ENCODE measurements at places on chromosomes 13 and 19.
A peak's percentile ranks its signal among the peaks of the same experiment; 100 is the strongest.

DNA sequence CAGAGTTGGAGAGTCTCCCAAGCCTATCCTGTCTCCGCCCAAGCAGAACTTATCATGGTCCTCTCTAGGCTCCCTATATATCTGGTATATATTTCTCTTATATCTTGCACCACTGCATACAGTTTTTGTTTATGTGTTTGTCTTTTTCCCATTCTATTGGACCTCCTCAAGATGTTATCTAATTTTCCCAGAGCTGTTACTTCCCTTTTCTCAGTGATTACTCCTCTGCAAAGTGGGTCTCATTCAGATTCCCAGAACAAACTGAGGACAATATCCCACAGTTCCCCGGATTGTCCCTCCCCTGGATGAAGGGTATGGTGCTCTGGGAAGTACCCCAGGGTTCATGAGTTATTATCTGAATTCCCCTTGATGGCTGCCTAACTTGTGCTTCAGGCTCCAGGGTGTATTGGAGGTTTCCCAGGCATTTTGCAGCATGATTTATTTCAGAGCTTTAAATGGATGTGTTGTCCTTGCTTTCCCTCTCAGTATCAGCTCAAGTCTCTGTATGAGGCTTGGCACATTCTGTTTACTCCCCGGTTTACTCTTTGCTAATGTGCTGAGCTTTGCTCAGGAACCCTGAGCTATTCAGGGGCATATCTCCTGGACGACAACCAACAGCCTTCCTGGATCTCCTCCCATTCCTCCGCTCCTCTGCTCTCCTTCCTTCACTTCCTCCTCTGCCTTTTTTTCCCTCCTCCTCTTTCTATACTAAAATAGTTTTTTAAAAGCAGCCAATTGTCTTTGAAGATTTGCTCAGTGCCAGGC is 329.3 kb downstream of the SPRY2 start:
- DNase-seq: no peak

DNA sequence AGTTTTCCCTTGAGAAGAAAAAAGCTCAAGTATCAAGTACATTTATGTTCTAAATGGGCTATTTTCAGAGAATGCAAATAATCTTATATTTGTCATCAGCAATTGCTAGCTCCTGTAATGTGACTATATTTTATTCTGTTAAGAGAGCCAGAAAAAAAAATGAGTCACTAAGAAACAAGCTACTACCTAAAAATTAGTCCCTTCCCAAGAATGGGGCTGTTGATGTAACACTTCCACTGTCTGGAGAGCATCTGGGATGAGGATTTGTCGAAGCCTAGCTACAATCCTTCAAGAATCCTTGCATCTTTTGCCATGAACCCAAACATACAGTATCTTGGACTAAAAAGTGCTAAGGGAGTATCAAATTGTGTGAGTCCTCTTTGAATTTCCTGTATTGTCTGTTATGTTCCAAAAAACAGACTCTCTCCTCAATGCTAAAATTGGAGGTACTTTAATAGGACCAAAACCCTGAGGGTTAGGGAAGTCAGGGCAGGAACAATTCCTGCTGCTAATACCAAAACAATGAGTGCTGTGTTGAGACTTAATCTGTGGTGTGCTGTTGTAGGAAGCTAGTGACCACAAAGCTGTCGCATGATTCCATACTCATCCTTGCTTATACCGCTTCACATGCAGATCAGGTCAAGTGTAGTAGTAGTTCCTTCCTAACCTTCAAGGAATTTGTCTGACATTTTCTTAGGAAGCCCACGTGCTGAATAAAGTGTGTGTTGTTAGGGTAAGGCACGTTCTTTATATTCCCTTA is 4.9 kb upstream of the ZC3H13 start:
- no peak for DNase-seq

GRCh38 chr19:40598121-40598917 is 2.9 kb upstream of the LTBP4 start:
- DNase-seq: peak; percentile 74

DNA sequence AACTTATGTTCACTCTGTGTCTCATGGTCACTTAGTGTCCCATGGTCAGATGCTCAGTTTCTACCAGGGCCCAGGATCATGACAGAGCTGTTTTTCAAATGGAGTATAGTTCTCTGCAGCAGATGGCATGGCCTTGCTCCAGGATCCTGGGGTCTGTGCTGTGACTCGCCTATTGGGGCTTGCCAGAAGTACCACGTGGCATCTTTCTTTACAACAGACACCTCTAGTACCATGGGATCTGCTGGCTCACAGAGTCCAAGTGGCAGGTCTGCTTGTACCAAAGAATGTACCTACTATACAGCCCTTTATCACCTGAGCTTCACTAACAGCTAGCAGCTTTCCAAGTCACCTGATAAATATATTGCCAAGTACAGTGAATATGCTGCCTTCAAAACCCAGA is 6.0 kb upstream of the RNF6 start:
- DNase-seq: no peak

- no peak for DNase-seq
Observed at GRCh38 chr19:10796653-10797052, 39.4 kb downstream of the TMED1 start.

DNA sequence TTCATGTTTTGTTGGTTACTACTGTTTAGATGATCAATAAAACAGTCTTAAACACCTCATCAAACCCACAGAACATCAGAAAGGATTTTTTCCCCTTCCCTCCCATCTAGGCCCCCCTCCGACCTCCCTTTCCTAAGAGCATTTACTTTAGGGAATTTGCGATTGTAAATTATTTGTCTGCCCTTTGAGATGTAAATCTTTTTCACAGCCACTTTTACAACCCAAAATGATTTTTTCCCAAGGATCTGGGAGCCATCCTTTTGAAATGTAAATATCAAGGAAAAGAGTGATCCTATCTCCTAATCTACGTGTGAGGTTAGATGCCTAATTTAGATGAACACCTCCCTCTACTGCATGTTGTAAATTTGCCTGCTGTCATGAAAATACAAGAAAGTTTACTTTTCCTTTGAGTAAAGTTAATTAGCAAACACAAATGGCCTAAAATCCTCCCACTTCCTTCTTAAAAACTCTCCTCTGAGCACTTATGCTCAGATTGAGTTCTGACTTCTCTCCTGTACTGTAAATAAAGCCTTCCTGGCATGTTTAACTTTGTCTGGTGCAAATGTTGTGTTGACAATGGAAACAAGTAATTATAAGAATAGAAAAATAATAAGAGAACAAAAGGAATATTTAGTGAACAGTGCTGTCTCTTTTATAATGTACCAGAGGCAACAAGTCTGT is 1646.9 kb upstream of the SPRY2 start:
- DNase-seq: no peak

GRCh38 chr13:34357435-34358232 is 539.7 kb downstream of the RFC3 start:
- DNase-seq: no peak

DNA sequence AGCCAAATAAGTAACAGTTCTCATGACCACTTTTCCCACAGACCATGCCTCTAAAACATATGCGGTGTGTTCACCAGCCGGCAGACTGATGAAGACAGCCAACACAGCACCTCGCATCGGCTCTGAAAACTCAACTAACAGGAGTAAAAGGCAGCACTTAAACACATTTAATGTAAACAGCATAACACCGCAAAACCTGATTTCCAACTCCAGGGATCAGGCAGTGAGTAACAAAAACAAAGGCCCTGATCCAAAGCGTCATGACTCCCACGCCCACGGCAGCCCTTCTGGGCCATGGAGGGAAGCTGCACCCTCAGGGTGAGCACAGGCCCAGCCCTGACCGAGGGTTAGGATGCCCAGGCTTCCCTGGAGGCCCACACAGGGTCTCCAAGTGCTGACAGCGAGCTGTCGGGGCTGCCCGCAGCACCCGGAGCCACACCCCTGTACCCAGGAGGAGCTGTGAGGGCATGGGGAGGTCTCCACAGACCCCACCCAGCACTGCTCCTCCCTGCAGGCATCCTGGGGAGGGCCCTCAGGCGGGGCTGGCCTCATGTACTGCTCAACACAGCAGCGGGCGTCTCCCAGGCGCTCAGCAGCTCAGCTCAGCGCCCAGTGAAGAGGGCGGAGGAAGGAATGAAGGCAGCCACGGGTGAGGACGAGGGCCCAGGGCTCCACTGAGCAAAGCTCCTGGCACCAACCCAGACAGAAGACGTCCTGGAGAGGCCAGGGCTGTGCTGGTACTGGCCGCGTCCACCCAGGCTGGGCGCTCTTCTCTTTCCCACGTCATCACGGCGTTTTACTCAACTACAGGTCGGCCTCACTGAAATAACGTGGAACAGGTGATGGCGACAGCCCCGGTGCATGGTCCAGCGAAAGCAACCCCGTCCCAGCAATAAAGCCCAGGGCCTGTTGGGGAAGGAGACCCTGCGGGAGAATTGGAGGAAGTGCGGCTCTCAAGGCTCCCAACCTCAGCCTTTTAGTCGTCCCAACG is 53.7 kb downstream of the RASA3 start:
- DNase-seq: no peak

- no peak for DNase-seq
Observed at GRCh38 chr13:84126671-84127171, 244.4 kb upstream of the SLITRK1 start.

DNA sequence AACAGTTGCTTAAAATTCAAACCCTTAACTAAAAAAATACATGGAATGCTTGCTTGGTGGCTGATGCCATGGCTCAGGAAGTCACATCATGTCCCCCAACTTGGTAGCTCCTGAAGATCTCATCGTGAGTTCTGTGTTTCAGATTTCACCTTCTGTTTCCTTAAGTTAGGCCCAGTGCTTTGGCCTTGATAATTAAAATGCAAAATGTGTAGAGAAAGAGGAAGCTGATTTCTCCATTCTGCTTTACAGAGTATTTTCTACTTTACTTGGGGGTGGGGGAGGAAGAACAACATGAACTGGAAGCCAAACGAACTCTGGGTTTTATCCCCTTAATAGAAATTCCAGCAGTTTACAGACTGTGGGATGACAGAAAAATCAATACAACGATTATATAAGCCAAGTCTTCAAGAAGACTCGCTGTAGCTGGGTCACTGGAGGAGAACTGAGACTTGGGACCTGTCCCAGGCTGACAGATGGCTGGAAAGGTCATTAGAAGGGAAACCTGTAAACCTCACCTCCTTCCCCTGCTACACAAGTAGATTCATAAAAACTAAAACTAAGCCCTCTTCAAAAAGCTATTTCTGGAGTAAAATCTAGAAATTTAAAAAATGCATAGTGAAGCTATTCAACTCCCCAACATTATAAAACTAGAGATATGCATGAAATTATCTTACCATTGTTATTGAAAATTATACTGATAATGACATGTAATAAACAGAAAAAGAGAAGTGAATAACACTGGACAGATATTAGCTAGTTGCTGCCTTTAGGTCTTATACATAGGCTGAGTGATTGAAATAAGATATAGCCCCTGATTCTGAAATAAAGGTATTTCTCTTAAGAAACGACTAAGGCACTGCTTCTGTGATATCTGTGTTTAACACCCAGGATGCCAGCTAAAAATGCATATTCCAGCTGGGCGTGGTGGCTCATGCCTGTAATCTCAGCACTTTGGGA is 22.1 kb upstream of the GGACT start:
- DNase-seq: no peak

DNA sequence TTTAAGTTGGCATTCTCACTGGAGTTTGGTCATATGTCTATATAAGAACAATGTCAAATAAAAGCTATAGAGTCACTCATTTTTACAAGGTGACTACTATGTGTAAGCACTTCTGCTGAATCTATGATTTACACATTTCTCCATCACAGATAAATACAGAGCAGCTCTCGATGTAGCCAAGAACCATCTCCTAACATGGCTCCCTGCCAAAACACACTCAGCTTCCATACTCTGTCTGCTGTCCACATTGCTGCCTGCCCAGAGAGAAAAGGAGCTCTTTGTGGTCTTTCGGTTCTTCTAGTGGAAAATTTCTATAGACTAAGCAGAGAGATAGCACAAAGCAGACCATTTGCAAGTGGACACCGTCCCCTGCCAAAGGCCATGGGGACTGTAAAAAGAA is 190.9 kb upstream of the KLF12 start:
- no peak for DNase-seq

GRCh38 chr13:19861762-19862161 is 1.7 kb downstream of the ZMYM5 start:
- DNase-seq: no peak

DNA sequence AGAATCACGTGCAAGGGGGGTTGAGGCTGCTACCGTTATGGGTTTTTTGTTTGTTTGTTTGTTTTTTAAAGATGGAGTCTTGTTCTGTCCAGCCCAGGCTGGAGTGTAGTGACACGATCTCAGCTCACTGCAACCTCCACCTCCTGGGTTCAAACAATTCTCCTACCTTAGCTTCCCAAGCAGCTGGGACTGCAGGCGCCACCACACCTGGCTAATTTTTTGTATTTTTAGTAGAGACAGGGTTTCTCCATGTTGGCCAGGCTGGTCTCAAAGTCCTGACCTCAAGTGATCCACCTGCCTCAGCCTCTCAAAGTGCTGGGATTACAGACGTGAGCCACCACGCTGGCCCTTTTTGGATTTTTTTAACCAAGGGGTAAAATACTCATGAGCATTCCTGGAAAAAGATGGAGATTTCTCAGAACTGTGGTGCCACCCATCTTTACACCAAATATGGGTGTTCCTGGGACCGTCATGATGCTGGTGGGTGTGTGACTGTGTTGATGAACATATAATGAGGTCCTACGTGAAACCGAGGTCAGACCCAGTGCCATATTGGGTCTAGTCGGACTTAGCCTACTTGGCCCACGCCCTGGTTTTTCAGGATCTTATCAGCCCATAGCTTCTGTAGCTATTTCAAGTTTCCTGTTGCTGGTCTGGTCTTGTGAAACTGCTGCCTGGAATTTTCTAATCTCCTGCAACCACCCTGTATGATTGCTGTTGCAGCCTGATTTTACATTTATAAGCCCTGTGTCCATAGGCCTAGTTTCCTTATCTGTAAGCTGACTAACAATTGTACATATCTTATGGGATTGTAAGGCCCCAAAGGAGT is 6.2 kb downstream of the PPP1R15A start:
- DNase-seq: no peak

- DNase-seq: no peak
Observed at GRCh38 chr13:74966814-74967424, 515.0 kb downstream of the TBC1D4 start.

- no peak for DNase-seq
Observed at GRCh38 chr19:5698635-5699422, 8.7 kb downstream of the RPL36 start.

- no peak for DNase-seq
Observed at GRCh38 chr13:23547000-23547590, 23.1 kb upstream of the TNFRSF19 start.

DNA sequence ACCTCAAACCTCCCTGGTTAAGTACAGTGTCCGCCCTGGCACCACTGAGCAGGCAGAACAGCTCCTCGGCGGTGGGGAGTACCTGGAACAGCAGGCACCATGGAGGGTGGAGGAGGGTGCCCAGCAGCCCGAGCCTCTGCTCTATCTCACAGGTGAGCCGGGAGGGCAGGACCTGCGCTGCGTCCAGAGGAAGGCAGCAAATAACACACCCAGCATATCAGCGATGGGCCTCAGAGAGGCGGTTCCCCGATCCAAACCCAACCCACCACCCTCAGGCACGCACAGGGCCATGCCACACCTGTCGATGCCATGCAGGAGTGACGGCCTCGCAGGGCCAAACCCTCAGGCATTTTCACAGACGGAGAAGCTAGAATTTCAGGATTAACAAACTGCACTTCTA is 11.8 kb downstream of the PEPD start:
- no peak for DNase-seq

GRCh38 chr19:33799476-33799875 is 2.8 kb downstream of the KCTD15 start:
- no peak for DNase-seq
